ENCODE measurements at places on chromosomes 11 and 22. TPM values are rescaled to one million over a fixed set of nuclear protein-coding genes. Genes with fewer than 3 reads are reported as not detected.
A peak's percentile ranks its signal among the peaks of the same experiment; 100 is the strongest.

GRCh38 chr11:125084761-125085231 is 21.7 kb downstream of the SLC37A2 start:
- DNase-seq, result no peak

- no peak for DNase-seq
Observed at GRCh38 chr11:27770576-27770975, 70.3 kb upstream of the BDNF start.

DNA sequence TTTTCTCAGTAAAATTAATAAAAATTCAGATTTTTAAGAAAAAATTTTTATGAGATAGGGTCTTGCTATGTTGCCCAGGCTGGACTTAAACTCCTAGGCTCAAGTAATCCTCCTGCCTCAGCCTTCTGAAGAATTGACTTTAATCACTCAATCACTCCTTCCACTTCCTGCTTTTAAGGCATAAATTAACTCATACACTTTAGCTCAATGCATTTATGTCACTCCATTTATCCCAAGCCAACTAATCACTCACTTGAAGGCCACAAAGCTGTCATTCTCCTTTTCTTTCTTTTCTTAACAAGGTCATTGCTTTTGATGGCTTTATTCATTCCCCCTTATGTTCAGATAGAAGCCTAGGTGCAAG is 877 bp downstream of the ALG9 start:
- DNase-seq, result no peak

- DNase-seq, result no peak
Observed at GRCh38 chr11:75413864-75414263, 14.5 kb downstream of the RPS3 start.

DNA sequence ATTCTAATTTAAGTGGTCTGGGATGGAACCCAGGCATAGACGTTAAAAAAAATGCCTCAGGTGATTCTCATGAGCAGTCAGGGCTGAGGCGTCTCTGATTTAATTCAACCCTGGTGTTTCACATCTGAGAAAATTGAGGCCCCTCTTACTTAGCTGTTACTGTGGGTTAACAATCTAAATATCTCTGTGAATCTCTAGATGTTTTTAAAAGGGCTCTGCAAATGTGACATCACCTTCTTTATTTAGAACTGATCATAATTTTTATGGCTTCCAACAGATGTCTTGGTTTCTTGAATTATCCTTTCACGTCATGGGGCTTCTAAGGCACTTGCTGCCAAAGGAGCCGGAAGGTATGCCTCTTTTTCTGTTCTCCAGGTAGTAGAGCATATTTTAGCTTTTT is 76.1 kb upstream of the LIN7C start:
- no peak for DNase-seq

- DNase-seq, result no peak
Observed at GRCh38 chr22:42994276-42994916, 20.6 kb downstream of the PACSIN2 start.

- no peak for DNase-seq
Observed at GRCh38 chr11:105738251-105738650, 128.4 kb downstream of the GRIA4 start.

DNA sequence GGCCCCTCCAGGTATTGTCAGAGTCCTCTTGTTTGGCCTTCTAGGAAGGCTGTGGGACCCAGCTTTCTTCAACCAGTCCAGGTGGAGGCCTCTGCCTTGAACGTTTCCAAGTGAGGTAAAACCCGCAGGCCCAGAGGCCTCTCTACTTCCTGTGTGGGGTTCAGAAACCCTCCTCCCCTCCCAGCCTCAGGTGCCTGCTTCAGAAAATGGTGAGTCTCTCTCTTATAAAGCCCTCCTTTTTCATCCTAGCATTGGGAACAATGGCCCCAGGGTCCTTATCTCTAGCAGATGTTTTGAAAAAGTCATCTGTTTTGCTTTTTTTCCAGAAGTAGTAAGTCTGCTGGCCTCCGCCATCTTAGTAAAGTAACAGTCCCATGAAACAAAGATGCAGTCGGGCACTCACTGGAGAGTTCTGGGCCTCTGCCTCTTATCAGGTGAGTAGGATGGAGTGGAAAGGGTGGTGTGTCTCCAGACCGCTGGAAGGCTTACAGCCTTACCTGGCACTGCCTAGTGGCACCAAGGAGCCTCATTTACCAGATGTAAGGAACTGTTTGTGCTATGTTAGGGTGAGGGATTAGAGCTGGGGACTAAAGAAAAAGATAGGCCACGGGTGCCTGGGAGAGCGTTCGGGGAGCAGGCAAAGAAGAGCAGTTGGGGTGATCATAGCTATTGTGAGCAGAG is at the start of gene CD3E:
Gene CD3E (plus strand): TSS at position 163 of the 681 bp plus-strand sequence. CDS start 223 bp downstream, at position 386.
- DNase-seq, result no peak

GRCh38 chr22:23067023-23067650 is 3.2 kb upstream of the GNAZ start:
- DNase-seq, result no peak

DNA sequence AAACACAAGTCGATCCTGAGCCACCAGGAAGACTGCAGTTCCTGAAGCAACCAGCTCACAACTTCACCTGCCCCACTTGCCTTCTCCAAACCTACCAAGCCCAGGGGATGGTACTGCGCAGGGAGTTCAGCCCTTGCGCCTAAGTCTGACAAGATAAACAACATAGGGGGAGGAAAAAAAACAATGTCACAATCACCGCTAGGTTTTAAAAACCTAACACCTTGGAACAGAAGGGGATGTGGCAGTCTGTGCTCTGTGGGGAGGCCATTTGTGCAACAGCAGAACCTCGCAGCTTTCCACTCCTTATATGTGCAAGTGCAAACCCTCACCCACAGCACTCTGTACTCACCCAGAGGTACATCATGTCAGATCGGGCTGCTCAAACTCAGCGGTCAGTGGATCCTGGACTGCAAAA is 134.2 kb downstream of the RBFOX2 start:
- no peak for DNase-seq

DNA sequence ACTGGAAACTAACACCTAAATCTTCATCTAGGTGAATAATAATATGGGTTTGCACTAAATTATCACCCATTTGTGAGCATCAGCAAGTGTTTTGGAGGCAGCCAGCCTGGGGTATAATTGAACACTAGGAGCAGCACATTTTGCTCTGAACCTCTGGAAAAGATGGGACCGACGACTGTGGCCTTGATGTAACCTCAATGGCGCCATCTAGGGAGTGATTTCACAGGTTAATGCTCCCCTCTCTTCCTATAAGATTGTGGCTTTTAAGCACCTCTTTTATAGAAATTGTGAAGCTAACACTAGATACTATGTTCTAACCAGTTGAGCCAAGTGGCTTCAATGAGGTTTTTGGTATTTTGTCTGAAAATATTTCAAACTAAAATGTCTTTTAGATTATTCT is 203.7 kb downstream of the NELL1 start:
- peak; percentile 54 for DNase-seq

DNA sequence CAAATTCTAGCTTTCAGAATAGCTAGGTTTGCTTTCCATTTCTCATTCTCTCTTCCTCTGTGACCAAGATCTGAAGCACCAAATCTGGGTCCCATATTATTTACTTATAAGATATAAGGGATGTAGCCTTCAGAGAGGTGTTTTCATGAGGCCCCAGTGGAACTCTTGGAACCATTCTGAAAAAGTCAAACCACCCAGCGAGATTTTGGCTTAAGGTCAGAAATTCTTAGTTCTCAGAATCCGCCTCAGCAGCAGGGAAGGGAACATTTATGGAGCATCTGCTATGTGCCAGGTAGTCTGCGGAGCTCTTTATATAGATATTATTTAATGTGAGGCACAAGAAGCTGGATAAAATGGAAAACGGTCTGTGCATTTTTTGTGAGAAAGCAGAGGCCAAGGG is 6.3 kb downstream of the NAV2 start:
- no peak for DNase-seq

- peak; percentile 57 for DNase-seq
Observed at GRCh38 chr22:44828193-44828592, 75.8 kb downstream of the ARHGAP8 start.

GRCh38 chr22:44604991-44605390 is 97.0 kb upstream of the PRR5 start:
- DNase-seq, result no peak

DNA sequence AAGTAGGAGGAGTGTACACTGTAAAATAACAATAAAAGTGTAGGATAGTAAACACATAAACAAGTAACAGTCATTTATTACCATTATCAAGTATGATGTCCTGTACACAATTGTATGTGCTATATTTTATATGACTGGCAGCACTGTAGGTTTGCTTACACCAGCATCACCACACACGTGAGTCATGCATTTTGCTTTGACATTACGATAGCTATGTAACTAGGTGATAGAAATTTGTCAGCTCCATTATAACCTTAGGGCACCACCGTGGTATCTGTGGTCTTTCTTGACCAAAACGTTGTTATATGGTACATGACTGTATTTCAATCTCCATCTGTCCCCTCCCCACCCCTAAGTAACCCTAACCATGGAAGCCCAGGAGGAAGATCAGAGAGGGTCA is 1.1 kb downstream of the DNAL4 start:
- no peak for DNase-seq

DNA sequence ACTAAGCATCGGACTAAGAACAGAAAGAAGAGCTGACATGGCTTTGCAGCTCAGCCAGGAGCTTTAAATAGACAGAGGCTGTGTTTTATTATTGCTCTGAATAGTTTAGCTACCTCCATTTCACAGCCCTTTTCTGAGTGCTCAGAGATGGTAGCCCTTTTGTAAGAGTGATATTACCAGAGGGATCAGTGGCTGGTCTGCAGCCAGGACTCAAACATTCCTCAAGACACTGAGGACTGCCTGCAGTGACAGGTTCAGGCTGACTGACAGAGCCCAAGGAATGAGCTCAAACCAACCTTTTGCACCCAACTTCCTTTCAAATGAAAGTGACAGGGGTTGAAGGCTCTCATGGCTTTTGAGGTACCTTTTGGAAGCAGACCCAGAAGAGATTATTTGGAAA is 189.0 kb downstream of the DDX10 start:
- no peak for DNase-seq

GRCh38 chr22:17972385-17973191 is 51.8 kb downstream of the MICAL3 start:
- DNase-seq, result no peak

- DNase-seq, result no peak
Observed at GRCh38 chr11:75277991-75278790, 37.6 kb downstream of the TPBGL start.

DNA sequence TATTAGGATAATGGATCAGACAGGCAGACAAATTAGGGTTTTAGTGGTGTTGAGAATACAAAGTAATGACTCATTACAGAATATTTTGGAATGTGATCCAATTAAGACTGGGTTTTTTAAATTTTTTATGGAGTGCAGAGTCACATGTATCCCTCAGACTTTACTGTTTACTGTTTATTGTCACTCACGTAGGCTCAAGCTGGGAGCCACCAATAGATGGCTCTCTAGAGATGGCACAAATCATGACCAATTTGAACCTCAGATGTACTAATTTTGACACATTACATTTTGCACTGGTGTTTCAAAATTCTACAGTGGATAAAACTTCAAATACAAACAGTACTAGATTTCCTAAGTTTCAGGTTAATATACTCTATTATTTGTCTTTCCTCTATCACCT is 53.6 kb upstream of the ANO3 start:
- no peak for DNase-seq

DNA sequence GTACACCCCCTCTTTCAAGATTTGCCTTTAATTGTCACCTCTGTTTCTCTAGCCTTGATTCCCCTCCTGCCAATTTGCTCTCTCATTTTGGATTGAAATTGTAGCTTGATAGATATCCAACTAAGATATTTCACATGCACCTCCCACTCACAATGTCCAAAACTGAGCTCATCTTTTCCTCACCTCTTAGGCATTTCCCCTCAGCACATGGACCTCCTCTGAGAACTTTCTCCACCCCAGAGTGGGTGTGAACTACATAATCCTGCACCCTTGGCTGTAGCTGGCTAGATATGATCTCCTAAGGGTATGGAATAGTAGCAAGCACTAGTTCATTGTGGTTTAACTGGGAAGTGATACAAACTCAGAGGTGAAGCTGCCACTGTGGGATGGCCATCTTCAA is 91.5 kb upstream of the SESN3 start:
- DNase-seq, result no peak

GRCh38 chr22:17629641-17630040 is 1.1 kb upstream of the ATP6V1E1 start:
- no peak for DNase-seq

DNA sequence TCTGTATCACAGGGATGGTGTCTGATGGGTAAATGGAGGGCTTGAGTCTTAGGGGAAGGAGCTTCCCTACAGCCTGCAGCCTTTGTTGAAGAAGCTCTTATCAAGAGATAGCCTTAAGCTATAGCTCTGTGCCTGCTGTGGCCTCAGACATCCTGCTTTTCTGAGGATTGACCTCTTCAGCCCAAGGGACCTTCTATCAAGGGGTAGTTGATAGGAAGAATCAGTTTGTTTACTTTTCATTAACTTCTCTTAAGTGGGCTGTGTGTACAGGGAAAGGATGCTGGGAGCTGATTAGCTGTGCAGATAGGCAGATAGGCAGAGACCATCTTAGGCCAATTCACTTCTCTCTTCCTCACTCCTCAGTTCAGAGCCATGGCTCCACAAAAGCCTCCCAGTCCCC is 151.8 kb upstream of the CADM1 start:
- DNase-seq, result no peak

GRCh38 chr11:103585911-103586310 is 450.5 kb upstream of the DDI1 start:
- no peak for DNase-seq

GRCh38 chr22:32325416-32325801 is 32.3 kb upstream of the RFPL3 start:
- DNase-seq, result no peak

- no peak for DNase-seq
Observed at GRCh38 chr22:23673826-23674690, 16.8 kb upstream of the RGL4 start.

- no peak for DNase-seq
Observed at GRCh38 chr11:23897453-23898286, 599.2 kb upstream of the LUZP2 start.

DNA sequence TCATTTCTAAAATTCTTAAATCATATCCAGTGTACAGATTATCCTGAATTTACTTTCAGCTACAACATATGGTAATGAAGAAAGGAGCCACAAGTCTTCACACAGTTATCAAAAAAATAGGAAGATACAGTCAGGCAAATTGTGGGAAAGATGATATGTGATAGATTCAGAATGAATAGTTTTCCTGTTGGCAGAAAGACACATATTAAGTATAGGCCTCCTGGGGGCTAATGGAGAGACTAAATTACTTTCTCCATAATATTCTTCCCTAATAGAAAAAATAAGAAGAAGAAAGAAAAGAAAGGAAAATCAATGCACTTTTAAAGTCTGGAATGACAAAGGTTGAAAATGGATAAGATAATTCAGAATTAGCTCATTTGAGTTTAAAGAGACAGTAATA is 2073.5 kb downstream of the LRRC4C start:
- no peak for DNase-seq

- no peak for DNase-seq
Observed at GRCh38 chr11:96329855-96330510, 13.0 kb downstream of the MAML2 start.

The POU2F3 gene
- total RNA-seq, result not detected

The OR51I1 gene
- not detected for total RNA-seq

The MYBPC3 gene
- total RNA-seq, result not detected

The UBTFL1 gene
- total RNA-seq, result not detected

The CERK gene
- total RNA-seq, result 98.7 TPM

The RBFOX2 gene
- 136 TPM for total RNA-seq

The SMC1B gene
- not detected for total RNA-seq

The KDM4D gene
- 3.1 TPM for total RNA-seq

The LRRC10B gene
- total RNA-seq, result 2.8 TPM

The DBX1 gene
- total RNA-seq, result 29.6 TPM

The NUP98 gene
- total RNA-seq, result 104 TPM

The ACR gene
- not detected for total RNA-seq

The KDM4E gene
- not detected for total RNA-seq

The AP2A2 gene
- 75.5 TPM for total RNA-seq

The NADSYN1 gene
- 42.9 TPM for total RNA-seq

The GANAB gene
- 366 TPM for total RNA-seq

Data from neural crest cell (in vitro differentiated cells).